ENCODE measurements at places on chromosomes 11 and 22.

GRCh38 chr11:47918370-47918690 is 62.0 kb upstream of the PTPRJ start:
- no peak for DNase-seq

DNA sequence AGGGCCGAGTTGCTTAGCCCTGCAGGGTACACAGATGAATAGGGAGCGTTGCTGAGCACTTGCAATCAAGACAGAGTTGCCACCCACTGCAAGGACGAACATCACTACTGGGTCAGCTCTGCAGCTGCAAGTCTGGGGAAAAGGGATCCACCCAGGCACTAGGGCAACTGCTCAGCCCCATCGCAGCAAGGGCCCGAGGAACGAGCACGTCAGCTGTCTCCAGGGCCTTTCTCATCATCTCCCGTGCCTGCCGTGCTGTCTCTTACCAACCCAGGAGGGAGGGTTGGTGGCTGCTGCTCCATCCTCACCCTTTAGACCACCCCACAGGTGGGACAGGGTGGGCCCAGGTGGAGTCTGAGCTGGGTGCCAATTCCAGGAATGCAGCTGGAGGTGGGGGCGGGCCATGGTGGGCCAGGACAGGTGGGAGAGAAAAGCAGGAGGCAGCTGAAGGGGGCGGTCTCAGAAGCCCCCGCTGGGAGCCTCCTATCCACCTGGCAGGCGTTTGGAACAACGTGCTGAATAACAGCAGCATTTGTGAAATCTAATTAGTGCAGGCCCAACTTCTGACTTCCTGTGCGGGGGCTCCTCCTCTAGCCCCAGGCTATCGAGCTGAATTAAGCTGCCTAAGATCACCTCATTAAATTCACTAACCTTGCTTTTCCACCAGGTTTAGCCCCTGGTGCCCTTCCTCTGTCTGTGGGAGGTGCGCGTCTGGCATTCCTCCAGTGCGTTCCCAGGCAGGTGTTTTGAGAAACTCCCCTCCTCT is 252.5 kb downstream of the ST3GAL4 start:
- no peak for DNase-seq

- no peak for DNase-seq
These were observed 39.2 kb downstream of the APOL1 start for GRCh38 chr22:36291831-36292740.

- DNase-seq = no peak
These were observed 33.4 kb downstream of the GDPD5 start for GRCh38 chr11:75492181-75492820.

- DNase-seq = no peak
These were observed 32.0 kb upstream of the CCDC134 start for GRCh38 chr22:41768430-41768829.

- DNase-seq = no peak
These were observed 560 bp downstream of the PHOX2A start for GRCh38 chr11:72243173-72244059.

- DNase-seq = no peak
These were observed 552 bp downstream of the DSCAML1 start for GRCh38 chr11:117796456-117796871.

Measured in NCI-H187 (cell line).